ENCODE measurements at places on chromosomes 11 and 22. TPM values are rescaled to one million over a fixed set of nuclear protein-coding genes. Genes with fewer than 3 reads are reported as not detected.

DNA sequence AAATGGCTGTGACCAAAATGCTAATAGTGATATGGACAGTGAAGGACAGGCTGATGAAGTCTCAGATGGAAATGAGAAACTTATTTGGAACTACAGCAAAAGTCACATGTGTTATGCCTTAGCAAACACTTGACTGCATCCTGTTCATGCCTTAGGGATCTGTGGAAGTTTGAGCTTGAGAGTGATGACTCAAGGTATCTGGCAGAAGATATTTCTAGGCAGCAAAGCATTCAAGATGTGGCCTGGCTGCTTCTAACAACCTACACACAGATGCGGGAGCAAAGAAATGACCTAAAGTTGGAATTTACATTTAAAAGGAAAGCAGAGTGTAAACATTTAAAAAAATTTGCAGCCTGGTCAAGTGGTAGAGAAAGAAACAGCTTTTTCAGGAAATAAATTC is 28.1 kb upstream of the CD81 start:
- DNase-seq = no peak

GRCh38 chr11:118265954-118266353 is 1.9 kb upstream of the MPZL2 start:
- no peak for DNase-seq

GRCh38 chr22:47060718-47061117 is 298.3 kb downstream of the TBC1D22A start:
- no peak for DNase-seq

DNA sequence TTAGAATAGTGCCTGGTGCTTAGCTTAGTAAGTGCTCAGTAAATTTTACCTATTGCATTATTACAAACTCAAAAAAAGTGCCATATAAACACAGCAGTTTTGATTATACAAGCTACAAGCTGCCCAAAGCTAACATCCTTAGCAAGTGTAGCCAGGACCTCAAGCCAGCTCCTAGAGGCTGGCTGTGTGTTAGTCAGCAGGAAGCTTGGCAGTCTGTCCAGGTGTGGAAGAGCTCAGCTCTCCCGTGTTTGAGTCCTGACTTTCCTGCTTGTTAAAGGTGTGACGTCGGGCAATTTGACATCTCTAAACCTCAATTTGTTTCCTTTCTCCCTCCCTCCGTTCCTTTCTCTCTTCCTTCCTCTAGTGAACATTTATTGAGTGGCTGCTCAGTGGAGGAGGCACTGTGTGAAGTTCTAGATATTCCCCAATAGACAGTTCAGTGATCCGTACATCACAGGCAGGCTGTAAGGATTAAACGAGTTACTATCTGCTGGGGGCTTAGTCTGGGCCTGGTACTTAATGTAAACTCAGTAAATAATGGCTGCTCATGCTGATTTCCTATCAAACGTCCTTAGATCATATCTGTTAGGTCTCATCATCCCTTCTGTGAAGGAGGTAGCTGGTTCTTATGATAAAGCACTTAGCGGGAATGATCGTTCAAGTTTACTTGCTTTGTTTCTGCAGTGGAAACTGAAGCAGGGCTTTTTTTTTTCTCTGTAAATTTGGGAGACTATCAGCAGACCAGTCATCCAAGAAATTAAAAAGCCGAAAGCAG is 68.7 kb downstream of the PRR5L start:
- no peak for DNase-seq

DNA sequence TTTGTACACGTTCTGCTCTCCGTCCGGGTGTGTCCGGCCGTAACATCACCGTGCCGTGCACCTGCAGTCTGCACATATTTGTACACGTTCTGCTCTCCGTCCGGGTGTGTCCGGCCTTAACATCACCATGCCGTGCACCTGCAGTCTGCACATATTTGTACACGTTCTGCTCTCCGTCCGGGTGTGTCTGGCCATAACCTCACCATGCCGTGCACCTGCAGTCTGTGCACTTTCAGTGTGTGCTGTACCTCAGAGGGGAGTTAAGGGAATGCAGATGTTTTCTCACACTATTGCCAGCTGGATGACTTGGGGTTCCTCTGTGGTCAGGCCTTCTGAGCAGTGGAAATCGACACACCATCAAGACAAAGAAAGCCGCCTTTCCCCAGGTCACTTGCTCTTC is 4.2 kb downstream of the TTLL8 start:
- DNase-seq = no peak

- DNase-seq = peak; percentile 31
These were observed 95.5 kb downstream of the RPL27A start for GRCh38 chr11:8777907-8778767.

- no peak for DNase-seq
These were observed 139.2 kb downstream of the MAML2 start for GRCh38 chr11:96203567-96204365.

GRCh38 chr11:86606836-86607481 is 65.5 kb downstream of the ME3 start:
- no peak for DNase-seq

DNA sequence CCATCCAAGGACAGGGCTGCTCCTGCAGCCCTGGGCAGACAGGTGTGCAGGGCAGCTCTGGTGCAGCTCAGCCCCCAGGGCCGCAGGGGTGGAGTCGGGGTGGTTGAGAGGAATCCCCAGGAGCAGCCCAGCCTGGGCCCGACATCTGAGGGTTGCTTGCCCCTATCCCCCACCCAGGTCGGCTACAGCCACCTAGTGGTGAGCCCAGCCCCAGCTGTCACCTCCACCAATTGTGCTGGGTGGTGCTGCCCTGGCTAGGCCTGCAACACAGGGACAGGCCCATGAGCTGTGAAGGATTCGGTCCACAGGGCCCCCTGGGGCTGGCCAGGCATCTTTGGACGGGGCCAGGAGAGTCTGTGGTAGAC is 29.6 kb downstream of the RTN4R start:
- DNase-seq = peak; percentile 85

- peak; percentile 4 for DNase-seq
These were observed 498.2 kb downstream of the KCNA4 start for GRCh38 chr11:29518389-29519174.

DNA sequence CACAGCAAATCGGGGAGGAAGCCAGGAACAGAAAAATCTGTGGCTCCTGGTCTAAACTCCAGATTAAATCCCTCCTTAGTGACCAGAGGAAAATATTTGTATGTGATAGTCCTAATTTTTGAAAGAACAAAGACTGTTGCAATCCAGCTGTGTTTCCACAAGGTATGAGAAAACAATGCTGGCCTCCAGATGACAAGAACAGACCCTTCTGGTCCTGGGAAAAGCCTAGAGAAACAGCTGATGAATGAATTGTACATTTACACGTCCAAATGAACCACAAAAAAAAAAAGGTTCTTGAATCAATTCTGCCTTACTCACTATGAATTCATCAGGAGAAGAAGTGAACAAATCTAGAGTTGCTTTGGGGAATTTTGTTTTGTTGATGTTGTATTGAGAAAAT is 63.7 kb downstream of the ETS1 start:
- no peak for DNase-seq

- no peak for DNase-seq
These were observed 43.1 kb upstream of the CEP295 start for GRCh38 chr11:93618371-93618770.

GRCh38 chr11:26947379-26947844 is 46.5 kb upstream of the FIBIN start:
- no peak for DNase-seq

GRCh38 chr11:16820324-16821092 is 82.1 kb downstream of the C11orf58 start:
- peak; percentile 90 for DNase-seq

DNA sequence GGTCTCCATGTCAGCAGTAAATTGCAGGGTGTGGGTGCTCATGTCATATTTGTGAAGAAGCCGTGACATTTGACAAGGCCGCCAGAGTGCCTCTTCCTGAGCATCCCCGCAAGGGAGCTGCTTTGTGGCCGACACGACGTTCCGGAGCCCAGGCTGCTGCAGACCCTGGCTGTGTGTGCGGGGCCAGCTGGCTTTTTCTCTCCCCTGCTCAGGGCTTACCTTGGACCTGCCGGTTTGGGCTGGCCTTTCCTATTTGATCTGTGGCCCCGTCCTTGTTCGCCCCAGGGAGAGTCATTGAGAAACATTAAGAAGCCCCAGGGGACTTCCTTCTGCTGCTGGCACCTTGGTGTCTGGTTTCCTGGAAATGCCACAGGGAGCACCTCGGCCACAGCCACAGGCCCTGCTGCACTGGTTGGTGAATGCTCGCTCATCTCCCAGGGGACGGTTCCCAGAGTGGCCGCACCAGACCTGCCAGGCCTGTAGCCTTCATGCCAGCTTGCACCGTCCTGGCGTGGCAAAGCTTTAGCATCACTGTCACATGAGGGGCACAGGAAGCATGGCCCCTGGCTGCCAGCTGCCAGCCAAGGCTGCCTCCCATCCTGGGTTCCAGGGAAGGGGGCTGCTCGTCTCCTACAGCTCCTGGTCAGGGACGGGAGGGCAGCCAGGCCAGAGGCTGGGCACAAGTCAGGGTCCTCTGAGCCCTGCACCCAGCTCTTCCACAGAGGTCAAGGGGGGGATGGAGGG is 5.4 kb downstream of the GRK2 start:
- DNase-seq = no peak

DNA sequence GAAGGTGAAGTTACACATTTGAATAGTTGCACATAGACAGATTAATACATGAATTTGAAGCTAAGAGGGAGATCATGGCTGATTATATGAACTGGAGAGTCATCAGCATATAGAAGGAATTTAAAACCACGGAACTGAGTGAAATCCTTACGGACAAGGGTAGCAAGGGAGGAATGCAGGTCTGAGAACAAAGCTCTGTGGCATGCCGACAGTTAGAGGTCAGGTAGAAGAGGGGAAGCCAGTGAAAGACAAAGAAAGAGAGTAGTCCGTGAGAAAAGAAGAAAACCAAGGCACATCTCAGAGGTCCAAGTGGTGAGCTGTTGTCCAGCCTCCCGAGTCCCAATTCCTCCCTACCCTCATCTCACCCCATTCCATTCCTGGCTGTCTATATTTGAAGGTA is 11.8 kb upstream of the SYT9 start:
- DNase-seq = peak; percentile 15

- DNase-seq = no peak
These were observed 1526.3 kb downstream of the BRD1 start for GRCh38 chr22:48301421-48301820.

DNA sequence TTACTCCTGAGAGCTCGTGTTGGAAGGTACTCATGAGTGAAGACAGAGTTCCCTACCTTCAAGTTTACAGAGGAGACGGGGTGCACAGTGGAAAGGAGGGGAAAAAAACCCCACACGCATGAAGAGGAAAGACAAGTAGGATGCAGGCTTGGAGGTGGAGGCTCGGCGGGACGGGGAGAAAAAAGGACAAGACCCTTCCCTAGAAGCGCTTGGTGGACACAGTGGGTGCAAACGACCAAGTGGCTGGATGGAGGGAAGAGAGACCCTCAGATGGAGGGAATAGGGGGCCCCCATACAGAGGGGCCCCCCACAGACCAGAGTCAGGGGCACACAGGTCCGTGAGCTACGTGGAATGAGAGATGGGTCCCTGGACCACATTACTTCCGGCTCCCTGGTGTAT is 380.1 kb downstream of the SHANK2 start:
- DNase-seq = no peak

- peak; percentile 72 for DNase-seq
These were observed at the start of gene KIRREL3 for GRCh38 chr11:127000291-127000968. Gene KIRREL3, minus strand, starts transcription at chr11:127000770.

GRCh38 chr11:65434057-65434666 is 11.6 kb downstream of the NEAT1 start:
- no peak for DNase-seq

GRCh38 chr11:123298488-123299447 is 103.7 kb upstream of the CLMP start:
- DNase-seq = no peak

MAP6 gene
- 9.9 TPM for total RNA-seq

RAB3IL1 gene
- 1.4 TPM for total RNA-seq

RAG2 gene
- total RNA-seq = 0.15 TPM

THRSP gene
- not detected for total RNA-seq

ARRB1 gene
- total RNA-seq = 1.0 TPM

FGF4 gene
- total RNA-seq = 0.22 TPM

IGLL1 gene
- not detected for total RNA-seq

IL17REL gene
- total RNA-seq = not detected

CAVIN3 gene
- total RNA-seq = 2.9 TPM

PYGM gene
- total RNA-seq = 1.4 TPM

YWHAH gene
- total RNA-seq = 154 TPM

IGSF22 gene
- total RNA-seq = 0.41 TPM

TPST2 gene
- total RNA-seq = 59.5 TPM

MMP7 gene
- not detected for total RNA-seq

All from neural progenitor cell (in vitro differentiated cells).